Stimulated activated CD8-positive, alpha-beta memory T cell treated with anti-CD3 and anti-CD28 coated beads, Interleukin-7, amount 100 ng/mL, for 48 hours (primary cell): ENCODE measurements at places on chromosomes 6 and 20.

DNA sequence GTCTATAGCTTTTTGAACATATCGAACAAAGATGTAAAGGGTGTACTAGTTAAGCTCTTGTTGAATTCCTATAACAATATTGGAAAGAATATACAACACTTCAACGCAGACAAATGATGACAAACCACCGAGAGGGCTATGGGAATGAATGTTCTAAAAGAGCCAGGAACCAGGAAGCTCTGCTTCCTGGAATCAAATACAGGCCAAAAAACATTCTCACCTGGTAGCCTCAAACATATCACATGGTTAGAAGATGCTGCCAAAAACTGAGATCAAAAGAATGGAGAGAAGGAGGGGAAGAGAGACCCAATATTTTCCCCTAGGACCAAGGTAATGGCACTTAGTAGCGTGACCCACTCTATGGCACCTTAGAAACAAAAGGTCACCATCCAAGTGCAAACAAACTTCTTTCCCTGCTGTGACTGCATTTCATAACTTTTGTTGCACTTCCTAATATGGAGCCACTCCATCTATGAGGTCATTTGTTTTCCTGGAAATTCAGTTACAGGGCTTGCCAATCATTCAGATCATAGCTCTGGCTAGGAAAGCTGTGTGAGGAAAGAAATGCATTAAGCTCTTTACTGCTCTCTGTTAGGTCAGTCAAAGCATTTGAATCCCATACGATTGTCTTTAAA is 199.2 kb upstream of the NT5E start:
- DNase-seq = no peak

- DNase-seq = no peak
These were observed 391.9 kb downstream of the FRK start for GRCh38 chr6:115668781-115669180.

GRCh38 chr20:37849156-37849555 is 53.8 kb upstream of the VSTM2L start:
- DNase-seq = no peak

GRCh38 chr20:24546232-24546892 is 76.9 kb downstream of the SYNDIG1 start:
- DNase-seq = no peak

DNA sequence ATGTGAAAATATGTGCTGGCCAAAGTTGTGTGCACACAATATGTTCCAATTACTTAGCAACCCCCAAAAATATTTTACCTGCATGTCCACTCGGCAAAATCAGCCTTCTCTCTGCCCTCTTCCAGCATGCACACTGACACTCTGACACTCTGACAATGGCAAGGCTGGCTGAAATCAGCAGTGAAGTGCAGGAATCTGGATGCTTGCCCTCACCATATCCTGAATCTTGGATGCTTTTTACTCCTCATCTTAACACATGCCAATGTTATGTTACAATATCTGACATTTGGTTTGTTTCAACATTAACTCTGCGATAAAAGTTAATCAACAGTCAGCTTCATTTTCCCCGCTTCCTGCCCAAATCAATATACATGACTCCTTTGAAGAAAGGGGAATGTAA is 203.2 kb downstream of the COL9A1 start:
- DNase-seq = no peak

DNA sequence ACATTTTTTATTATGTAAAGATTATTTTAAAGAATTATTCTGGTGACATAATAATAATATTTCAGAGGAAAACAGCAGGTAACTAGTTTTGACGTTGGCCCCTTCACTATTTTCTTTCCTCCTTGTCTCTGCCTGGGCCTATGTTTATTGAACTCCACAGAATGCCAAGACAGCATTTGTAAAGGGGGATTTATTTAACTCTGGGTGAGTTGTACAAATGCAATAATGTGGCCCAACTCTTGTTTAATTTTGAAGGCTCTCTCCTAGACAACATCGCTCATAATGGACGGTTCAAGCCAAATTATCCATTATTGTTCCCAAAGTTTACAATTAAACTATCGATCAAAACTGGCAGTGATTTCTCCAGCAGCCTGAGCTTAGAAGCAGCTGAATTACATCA is 374.3 kb upstream of the SLC35B3 start:
- no peak for DNase-seq

DNA sequence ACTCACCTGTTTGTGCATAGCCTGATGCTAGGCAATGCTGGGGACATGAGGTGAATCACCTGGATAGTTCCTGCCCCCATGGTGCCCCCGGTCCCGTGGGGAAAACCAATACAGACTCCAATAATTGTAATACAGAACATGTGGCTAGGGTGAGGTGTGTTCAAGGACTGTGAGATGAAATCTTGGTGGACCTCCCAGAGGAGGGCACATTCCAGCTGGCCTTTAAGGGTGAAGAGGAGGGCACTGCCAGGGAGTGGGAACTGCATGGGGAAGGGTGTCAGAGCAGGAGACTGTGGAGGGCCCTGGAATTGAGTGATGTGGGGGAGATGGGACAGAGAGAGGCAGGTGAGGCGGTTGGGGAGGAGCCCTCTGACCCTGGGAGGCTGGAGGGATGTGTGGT is 2.5 kb downstream of the COX4I2 start:
- DNase-seq = no peak

DNA sequence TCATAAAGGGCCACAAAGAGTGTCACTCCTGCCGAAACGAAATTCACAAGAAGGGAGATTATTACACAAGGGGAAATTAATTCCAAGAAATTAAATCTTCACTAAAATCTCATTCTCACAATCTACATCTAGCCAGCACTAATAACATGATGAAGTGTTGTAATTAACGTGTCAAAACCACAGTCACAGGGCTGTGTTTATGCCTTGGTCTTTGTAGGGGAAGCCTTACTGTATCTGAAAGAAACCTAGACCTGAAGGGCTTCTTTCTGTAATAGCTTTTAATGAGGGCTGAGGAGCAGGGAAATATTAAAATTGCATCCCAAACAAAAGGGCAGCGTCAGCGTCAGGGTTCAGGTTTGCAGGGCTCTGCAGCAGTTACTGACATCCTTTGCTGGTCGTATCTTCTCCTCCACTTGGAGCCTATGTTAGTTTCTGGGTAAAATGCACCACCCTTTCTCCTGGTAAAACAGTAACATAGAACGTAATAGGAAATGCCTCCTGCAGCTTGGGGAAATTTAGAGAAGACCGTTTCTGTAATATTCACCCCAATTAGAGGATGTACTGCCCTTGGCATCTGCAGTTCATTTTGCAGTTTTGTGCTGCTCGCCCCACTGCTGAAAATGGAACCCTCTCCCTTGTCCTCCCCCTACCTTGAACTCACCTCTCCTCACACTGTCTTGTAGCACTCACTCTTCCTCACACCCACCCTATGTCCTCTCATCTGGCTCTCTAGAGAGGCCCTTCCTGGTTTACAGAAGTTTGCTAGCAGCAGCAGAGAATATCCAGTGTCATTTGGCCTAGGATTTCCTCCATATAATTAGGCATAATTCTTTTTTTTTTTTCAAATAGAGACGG is 109.0 kb upstream of the TRAF3IP2 start:
- DNase-seq = no peak

DNA sequence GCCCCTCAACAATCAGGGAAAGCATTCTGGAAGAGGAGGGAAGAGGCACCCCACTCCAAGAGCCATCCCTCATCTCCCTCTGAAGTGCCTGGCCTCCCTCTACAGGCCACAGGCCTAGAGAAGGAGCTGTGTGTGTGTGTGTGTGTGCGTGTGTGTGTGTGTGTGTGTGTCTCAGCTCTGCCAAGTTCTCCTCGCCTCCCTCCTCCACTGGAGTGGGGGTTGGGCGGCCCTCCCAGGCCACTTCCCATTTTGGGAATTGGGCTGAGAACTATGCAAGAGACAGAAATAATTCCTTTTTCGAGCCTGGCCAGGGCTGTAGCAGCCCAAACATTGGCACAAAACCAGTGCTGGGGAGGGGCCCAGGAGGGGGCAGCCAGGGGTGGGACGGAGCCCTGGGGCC is 35.7 kb downstream of the KCNB1 start:
- no peak for DNase-seq

- DNase-seq = no peak
These were observed 33.1 kb upstream of the CHRNA4 start for GRCh38 chr20:63394069-63394919.

DNA sequence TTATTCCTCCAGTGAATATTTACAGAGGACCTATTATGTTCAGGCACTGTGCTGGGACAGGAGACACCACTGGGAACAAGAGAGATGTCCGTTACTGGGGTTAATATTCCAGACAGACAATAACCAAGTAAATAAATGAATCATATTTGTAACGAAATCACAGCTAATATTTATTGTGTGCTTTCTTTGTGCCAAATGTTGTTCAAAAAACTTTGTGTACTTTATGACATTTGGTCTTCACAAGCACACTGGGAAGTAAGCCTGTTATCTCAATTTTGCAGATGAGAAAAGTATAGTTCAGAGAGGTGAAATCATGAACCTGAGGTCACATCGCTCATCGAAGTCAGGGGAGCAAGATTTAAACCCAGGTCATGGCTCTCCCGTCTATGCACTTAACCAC is 36.5 kb upstream of the PREX1 start:
- no peak for DNase-seq

DNA sequence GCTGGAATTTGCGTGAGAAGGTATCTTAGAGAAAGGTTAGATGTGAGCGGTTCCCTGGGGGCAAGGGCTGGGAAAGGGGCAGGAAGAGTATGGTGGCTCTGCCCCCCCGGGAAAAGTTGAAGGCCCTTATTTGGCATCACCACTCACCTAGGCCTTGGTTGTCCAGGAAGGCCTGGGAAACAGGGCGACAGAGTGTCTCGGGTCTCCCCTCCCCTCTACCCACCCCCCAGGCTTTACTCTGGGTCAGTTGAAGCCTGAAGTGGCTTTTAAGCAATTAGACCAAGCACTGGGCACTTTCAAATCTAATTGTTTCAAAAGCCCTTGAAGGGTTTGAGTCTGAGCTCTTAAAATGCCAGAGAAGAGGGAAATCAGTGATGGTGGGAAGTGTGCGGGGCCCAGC is 30.2 kb upstream of the FOXP4 start:
- no peak for DNase-seq

GRCh38 chr6:130167655-130168054 is 55.1 kb downstream of the SAMD3 start:
- DNase-seq = no peak

DNA sequence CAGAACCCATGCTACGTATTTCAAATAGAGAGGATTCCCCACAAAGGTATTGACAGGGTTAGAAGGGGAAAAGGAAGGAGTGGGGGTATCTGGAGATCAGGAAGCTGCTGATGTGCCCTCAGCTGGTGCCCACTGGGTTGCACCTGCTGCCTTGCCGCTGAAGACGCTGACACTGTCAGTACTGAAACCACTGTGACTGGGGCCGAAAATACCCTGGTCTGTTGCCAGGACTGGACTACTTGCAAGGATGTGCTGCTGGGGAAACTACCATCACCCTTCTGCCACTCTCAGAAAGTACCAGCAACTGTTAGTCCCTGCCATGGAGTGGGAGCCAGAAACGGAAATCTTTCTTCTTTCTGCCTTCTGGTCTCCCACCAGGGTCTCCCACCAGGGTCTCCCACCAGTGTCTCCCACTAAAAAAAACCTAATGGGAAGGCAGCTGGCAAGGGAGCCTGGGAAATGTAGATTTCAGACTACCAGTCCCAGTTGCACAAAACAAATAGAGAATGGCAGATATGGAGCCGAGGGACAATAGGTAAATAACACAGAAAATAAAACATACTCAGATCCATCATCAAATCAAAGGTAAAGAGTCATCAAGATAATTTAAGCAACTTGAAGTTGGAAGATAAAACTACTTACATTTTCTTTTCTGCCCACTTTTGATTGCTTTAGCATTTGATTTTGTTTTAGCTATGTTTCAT is 204.8 kb downstream of the TPBG start:
- DNase-seq = no peak

DNA sequence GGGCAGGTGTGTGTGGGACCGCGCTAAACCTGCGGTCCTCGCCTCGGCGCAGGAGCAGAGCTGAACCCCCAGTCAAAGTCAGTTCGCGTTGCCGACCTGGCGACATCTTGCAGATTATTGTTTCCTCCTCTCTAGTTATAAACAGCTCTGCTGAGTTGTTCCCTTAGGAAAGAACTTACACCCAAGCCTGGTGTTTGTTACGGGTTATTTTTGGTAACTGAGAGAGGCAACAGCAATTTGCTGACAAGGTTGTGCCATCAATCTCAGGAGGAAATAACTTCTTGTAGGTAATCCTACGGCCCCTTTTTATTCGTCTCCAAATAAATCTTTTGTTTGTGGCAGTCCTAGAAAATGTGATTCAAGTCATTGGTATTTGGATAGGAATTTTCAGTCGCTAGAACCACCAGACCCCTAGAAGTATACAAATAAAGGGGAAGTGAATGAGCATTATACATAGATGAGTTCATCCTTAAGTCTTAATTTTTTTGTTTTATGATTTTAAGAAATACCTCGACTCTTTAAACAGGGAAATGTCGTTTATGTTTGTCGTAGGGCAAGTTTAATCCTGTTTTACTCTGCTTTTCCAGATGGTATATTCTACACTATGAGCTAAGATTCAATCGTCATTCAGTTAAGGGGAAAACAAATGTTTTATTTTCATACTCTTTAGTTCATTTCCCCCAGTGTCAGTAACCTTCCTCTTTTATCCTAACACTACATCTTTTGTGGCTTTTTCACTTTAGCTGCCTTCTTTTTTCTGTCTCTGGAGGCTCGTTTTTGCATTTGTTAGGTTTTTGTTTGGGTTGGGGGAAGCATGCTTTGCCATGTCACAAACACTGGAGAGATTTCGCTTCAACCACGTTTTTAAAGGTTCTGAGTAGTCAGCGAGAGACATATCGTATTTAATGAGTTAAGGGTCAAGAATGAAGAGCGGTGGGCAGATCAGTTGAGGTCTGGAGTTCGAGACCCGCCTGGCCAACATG is 1.2 kb downstream of the PM20D2 start:
- peak; percentile 7 for DNase-seq

- no peak for DNase-seq
These were observed 116.6 kb downstream of the QRSL1 start for GRCh38 chr6:106745824-106746582.

- DNase-seq = no peak
These were observed 214.8 kb downstream of the ESR1 start for GRCh38 chr6:152022303-152022702.

- DNase-seq = no peak
These were observed 37.1 kb downstream of the TPD52L1 start for GRCh38 chr6:125190667-125191066.

- DNase-seq = no peak
These were observed 31.0 kb downstream of the ADAT2 start for GRCh38 chr6:143419526-143419925.

GRCh38 chr6:142118328-142118727 is 14.4 kb upstream of the GJE1 start:
- no peak for DNase-seq

DNA sequence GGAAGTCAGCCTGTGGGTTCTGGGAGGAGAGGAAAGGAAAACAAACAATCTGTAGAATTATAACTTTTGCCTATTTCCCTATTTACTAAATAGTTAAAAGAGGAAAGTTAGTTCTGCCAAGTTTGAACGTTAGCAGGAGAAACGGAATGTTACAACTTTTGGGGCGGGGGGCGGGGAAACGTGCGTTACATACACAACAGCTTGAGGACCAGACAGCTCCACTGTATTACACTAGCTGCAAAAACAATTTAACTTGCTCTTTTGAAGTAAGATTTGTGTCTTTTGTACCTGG is 498 bp upstream of the PRDM1 start:
- DNase-seq = no peak
